ENCODE measurements at places on chromosomes 4 and X.

DNA sequence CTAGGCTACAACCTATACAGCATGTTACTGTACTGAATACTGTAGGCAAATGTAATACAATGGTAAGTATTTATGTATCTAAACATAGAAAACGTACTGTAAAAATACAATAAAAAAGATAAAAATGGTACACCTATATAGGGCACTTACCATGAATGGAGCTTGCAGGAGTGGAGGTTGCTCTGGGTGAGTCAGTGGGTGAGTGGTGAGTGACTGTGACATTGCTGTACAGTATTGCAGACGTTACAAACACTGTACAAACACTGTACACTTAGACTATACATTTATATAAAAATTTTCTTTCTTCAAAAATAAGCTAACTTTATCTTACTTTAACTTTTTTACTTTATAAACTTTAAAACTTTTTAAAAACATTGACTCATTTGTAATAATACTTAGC, 190.3 kb upstream of the NR3C2 start:
- no peak for DNase-seq

- no peak for DNase-seq
These were observed 236.0 kb downstream of the AFAP1 start for GRCh38 chr4:7703688-7704087.

- no peak for DNase-seq
These were observed 46.3 kb downstream of the GAGE1 start for GRCh38 chrX:49644991-49645637.

DNA sequence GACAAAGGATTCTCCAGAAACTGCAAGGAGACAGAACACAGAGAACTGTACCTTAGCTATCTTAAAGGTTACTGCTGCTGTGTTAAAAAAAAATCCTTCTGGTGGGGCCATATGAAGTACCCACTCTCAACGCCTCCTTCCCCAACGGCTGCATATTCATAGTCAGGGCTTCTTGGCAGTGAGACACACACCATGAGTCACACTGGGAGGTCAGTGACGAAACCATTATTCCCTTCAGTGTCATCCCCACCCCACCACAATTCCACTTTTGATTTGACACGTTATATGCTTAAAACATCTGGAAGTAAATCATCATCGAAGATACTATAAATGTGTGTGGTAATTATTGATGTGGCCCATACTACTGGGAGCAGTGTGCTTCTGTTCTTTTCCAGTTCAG, 271.5 kb downstream of the LDB2 start:
- DNase-seq, result no peak

GRCh38 chr4:151259752-151260151, 17.2 kb upstream of the PRSS48 start:
- DNase-seq, result no peak

DNA sequence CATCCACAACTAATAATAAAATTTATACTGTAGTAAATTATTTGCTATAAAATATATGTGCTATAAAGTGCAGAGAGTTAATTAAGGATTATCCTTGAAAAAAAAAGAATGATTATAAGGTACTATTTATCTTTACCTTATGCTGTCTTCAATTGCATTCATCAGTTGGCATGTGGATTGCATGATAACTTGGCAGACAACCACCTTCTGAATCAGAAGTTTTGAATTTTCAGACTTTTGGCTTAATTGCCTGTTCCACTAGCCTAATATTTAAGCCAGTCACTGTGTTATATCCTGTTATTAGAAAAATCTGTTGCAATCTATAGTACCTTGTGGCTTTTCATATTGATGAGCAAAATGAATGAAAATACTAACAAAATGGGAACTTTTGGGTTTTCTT, 1040.3 kb upstream of the PCDH10 start:
- no peak for DNase-seq

DNA sequence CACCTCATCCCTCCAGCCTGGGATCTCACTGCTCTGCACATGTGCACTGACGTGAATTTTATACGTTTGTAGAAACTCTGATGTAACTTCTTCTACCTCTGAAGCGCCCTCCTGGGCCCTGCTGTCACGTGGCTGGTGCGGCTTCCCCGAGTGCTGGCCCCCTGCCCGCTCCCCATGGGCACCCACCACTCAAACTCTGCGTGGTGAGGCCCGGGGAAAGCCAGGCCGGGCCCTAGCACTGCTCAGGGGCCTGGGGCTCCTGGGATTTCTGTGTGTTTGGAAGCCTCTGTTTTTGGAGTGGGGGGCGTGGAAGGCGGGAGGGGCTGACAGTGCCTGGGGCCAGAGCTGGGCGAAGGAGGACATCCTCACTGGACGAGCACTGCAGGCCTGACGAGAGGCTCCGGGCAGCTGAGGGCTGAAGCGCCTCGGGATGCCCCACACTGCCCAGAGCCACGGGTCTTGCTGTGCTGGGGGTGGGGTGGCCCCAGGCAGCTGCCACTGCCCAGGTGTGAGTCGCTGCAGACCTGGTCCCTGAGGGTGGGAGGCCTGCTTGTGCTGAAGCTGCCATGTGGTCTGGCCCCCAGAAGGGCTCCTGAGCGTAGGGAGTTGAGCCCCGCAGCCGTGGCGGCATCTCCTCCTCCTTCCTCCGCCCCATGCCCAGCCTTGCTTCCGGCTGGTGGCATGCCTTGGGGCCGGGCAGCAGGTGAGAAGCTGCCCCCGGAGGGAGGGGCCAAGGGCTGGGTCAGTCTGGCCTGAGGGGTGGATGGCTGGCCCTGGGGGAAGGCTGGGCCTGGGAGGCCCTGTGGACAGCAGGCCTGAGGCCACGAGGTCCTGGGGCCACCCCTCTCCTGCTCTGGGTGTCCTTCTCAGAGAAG, 7.7 kb downstream of the NAT8L start:
- no peak for DNase-seq

- DNase-seq, result no peak
These were observed 7.0 kb downstream of the CYBB start for GRCh38 chrX:37786624-37787422.

- DNase-seq, result no peak
These were observed 823.2 kb upstream of the FRG1 start for GRCh38 chr4:189117426-189117825.

- DNase-seq, result no peak
These were observed 38.5 kb downstream of the GYG2 start for GRCh38 chrX:2867206-2867605.

DNA sequence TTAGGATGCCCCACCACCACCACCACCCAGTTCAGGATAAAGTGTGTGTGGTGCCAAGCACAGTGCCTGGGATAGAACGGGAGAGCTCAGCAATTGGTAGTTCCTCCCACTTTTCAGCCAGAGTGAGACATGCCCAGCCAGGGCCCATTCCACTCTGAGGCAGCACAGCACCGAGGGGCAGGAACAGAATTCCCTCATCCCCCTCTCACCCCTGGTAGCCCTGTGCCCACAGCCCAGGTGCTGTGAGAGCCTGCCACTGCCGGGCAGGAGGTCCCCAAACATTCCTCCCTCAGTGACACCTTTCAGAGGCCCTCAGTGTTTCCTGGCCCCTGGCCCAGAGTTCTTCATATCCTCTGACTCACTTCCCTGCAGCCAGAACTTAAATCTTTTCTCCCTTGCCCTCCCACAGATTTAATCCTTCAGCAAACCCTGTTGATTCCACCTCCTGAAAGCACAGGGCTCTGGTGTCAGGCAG, 8.1 kb downstream of the RIPPLY1 start:
- no peak for DNase-seq

DNA sequence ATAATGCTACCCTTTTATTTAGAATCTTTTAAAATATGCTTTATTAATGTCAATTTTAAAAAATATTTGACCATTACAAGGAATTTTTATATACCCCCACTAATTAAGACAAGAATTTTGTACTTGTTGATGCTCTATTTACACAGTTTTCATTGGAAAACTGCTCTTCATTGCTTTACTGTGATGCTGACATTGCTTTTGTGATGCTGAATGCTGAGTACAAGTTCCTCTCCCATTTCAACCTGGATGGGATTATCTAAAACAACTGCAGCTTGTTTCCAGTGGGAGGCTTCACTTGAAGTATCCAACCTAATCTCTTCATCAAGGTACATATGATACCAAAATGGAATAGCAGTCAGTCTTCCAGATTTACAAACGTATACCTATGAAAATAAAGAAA, 21.2 kb downstream of the TMEM184C start:
- no peak for DNase-seq

GRCh38 chr4:183848805-183849204, 56.3 kb upstream of the STOX2 start:
- no peak for DNase-seq

- no peak for DNase-seq
These were observed 139.2 kb upstream of the RBPJ start for GRCh38 chr4:26181616-26182015.
